Stimulated activated CD8-positive, alpha-beta memory T cell treated with anti-CD3 and anti-CD28 coated beads, Interleukin-12 subunit alpha, Interleukin-12 subunit beta, amount 100 ng/mL, for 4 hours (primary cell): ENCODE measurements at places on chromosomes 13 and 19.

GRCh38 chr13:29953542-29953941 lies 103.1 kb upstream of the UBL3 start:
- DNase-seq = no peak

DNA sequence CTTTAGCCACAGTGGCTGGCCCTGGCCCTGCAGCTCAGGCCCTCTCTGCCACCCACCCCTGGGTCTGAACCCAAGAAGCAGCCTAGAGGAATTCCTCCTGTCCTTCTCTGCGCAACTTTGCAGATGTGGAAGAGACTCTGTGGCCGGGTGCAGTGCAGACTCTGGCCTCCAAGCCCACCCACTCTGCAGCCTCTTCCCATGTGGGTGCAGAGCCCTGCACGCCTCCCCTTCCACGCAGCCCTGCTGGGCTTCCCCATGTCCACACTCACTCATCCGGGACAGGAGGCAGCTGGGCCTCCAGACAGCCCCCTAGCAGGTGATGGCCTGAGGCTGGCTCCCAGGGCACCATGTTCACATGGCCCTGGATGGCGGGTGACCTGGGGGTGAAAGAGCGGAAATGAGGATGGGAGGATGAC lies 2.5 kb downstream of the TEX29 start:
- no peak for DNase-seq

DNA sequence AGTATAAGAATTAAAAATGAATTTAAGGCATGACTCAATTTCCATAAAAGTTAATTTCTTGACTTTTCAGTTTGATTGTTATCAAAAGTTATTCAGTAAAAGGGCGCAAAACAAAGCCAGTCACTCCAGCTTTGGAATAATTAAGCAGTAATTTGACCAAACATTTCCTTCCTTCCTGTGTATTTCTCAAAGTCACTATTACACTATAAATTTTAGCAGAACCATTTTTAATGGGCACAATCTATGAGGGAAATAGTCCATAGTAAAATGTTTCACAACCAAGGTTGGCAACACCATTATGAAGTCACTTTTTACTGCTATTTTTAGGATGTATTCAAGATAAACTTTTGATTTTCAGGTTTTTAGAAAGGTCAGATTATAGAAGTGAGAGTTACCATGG lies 91.0 kb downstream of the DACH1 start:
- DNase-seq = no peak

GRCh38 chr13:39311619-39312018 lies 273.4 kb downstream of the NHLRC3 start:
- no peak for DNase-seq

DNA sequence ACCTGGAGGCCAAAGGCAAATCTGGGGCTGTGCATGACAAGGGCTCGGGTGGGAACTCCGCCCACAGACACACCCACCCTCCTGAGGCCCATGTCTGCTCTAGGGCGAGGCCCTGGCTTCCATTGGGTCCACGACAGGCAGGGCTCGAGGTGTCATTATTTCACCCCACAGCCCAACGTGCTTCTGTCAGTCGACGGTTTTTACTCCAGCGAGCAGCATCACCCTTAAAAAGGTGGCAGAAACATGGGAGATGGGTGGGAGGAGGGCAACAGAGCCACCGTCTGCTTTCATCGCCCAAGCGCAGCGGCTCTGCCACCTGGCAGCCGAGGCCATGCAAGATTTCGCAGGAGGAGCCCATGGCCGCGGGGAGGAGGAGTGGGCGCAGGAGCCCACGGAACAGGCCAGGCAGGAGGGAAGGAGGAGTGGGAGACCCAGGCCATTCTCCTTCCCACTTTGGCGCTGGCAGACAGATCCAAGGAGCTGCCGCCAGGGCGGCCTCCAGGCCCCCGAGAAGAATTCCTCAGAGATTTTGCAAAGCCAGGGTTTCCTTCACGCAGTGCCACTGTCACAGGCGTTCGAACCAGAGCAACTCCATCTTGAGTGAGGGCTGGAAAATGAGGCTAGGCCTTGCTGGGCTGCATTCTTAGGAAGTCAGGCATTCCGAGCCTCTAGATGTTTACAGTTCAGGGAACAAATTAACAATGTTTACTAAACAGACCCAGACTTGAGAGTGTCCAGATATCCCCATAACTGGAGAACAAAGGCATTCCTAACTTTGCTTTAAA lies 49.3 kb upstream of the TUBGCP3 start:
- no peak for DNase-seq

DNA sequence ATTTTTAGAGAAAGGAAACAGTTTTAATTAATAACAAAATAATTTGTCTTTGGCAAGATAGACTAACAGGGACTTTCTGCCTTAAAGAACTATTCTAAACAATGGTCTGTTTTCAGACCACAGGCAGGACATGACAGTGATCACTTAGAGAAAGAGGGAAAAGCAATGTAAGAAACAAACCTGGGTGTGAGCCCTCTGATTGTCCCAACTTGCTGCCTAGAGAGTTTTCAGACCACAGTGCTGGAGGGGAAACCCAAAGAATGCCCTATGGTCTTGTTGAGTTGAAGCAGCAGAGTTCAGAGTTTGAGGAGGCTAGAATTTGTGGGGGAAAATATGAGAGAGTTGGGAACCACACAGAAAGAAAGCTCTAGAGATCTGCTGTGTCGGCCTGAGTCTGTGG lies 38.1 kb downstream of the DGKH start:
- DNase-seq = no peak

DNA sequence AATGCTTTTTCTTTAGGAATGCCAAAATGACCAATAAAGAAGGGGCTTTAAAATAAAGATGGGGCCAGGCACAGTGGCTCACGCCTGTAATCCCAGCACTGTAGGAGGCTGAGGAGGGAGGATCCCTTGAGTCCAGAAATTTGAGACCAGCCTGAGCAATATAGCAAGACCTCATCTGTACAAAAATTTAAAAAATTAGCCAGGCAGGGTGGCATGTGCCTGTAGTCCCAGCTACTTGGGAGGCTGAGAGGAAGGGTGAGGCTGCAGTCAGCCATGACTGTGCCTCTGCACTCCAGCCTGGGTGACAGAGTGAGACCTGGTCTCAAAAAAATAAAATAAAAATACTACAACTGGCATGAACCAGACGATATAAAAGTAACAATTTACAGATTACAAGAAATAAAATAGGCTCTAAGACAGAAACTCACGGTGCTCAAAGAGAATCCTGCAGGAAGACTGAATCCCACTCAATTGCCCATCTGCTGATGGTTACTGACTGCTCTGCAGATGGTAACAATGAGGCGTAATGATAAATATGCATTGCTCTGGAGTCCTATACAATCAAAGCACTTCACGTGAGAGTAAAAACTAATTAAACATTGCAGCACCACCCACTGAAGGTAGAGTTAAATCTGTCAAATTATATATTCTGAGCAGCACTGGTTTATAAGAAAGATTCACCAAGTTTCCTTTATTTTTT lies 93.2 kb downstream of the LHFPL6 start:
- DNase-seq = no peak
